ENCODE measurements at places on chromosomes 3 and 15.

- peak; percentile 24 for DNase-seq
Observed at GRCh38 chr3:21273259-21274025, 477.6 kb downstream of the ZNF385D start.

GRCh38 chr3:177110386-177110785, 86.9 kb downstream of the TBL1XR1 start:
- DNase-seq, result no peak

DNA sequence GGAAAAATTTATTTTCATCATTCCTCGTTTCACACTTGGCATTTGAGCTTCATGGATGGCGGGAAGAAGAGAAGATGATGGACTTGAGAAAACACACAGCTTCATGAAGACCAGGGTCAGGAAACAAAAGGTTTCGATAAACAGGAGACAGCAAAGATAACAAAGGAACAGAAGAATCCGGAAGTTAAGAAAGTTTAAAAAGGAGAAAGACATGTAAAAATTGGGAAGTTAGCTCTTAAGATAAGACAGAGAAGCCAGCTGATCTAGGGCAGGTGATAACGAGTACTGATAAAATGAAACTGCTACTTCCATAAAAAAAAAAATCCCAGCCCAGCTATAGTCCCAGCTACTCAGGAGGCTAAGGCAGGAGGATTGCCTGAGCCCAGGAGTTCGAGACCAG, 23.9 kb downstream of the IL5RA start:
- no peak for DNase-seq

- no peak for DNase-seq
Observed at GRCh38 chr3:73365756-73366397, 258.9 kb downstream of the PDZRN3 start.

DNA sequence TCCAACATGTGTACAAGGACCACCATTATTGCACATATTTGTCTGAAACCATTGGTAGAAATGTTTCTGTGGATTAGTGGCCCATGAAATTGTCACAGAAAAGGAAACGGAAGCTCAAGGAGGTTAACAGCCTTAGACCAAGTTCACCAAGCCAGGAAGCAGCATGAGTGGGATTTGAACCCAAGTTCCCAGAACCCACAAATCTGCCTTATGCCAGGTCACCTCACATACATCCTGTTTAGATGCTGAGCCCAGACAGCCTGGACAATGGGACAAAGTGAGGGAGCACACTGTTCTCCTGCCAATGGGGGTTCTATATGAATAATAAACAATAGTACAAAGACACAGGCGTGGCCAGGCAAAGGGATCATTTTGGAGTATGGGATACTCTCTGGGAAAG, 59.6 kb upstream of the CA12 start:
- DNase-seq, result no peak

- no peak for DNase-seq
Observed at GRCh38 chr15:89329329-89330084, 5.1 kb downstream of the POLG start.

DNA sequence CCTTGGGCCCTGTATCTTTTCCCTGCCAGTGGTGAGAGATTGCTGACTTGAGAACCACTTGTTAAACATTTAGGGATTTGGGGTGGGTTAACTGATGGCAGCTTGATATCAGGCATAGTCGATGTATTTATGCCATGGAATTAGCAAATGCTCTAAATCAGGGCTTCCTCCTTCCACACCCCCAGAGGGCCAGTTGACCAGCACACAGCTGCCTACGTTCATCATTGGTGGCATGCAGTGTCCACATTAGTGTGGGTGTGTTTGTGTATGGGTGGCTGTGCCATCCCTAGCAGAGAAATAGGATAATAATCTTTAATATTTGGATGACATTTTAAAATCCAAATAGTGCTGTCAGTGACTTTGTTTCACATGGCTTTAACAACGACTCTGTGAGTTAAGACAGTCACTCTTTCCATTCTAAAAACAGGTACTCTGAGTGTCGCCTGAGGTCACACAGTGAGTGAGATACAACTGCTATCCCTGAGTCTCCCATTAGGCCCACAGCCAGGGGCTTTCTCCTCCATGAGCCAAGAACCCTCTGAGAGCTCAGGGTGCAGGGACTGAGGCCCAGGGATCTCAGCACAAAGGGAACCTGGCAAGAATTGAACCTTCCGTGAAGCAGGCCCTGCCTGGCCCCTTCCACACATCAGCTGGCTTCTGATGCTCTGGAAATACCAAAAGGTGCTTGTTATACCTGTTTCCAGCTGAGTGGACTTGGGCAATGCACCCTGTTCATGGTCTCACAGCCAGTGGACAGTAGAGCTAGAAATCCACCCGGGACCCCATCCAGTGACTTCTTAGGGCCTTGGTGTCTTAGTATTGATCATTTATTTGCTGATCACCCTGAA, 4.3 kb upstream of the LTF start:
- DNase-seq, result no peak

DNA sequence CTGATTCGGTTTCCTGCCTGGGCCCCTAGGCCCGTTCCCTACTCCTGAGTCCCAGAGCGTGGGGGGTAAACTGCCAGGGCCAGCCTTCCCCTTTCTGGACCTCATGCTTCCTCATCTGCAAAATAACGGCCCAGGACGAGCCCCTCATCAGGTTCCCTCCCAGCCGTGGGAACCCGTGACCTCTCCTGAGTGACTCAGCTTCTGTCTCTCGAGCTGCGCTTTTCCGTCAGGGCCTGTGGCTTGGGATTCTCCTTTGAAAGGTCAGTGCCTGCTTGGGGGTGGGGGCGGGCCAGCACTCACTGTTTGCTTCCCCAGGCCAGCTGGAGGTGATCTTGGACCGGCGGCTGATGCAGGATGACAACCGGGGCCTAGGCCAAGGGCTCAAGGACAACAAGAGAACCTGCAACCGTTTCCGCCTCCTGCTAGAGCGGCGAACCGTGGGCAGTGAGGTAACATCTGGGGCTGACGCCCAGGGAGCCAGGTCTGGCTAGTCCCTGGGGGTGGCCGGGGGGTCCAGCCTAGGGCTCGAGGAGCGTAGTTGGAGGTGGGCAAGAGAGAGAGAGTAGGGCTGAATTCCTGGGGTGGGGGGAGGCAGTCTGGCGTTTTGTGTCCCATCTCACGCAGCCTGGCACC, 12.8 kb downstream of the MAN2A2 start:
- DNase-seq, result no peak

- peak; percentile 19 for DNase-seq
Observed at GRCh38 chr3:154085799-154086198, 35.4 kb upstream of the ARHGEF26 start.

- DNase-seq, result no peak
Observed at GRCh38 chr3:173737167-173737808, 339.7 kb downstream of the NLGN1 start.

DNA sequence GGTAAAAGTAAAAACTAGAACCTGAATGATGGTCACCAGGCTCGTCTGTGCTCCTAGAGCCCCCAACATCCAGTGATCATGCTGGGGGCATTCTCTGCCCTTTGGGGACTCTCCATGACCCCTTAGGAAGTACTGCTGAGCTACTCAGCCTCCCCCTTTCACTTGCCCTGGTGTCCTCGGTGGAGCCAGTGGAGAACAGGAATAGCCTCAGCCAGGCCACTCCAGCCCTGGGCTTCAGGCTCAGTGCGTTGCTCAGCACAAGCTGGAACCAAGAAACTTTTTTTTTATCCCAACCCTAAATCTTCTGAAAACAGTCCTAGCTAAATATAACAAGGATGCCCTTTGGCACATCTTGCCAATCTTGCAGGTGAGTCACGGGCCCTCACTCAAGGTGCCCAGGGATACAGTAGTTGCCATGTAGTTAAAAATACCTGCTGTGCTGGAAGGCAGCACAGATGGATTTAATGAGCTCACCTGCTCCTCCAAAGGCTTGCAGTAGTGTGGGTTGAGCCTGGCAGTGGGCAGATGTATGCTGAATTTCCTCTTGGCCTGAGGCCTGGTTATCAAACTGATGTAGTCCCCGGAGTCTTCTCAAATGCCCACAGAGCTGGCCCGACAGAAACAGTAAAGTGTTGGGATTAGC, 46.9 kb upstream of the TMEM158 start:
- no peak for DNase-seq

DNA sequence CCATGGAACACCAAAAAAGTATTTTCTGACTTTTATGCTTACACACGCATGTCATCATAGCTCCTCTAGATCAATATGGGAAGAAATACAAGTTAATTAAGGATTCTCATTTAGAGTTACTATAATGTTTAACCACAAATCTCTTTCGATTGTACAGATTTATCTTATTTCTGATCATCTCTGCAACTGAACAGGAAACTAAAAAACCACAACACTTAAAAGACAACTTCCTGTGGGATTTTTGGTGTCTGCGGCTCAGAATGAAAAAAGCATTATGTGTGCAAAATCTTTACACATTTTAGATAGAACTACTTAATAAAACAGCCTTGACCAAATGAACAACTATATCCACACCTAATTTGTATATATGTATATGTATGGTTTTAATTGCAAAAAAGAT, 3.0 kb upstream of the TJP1 start:
- no peak for DNase-seq

DNA sequence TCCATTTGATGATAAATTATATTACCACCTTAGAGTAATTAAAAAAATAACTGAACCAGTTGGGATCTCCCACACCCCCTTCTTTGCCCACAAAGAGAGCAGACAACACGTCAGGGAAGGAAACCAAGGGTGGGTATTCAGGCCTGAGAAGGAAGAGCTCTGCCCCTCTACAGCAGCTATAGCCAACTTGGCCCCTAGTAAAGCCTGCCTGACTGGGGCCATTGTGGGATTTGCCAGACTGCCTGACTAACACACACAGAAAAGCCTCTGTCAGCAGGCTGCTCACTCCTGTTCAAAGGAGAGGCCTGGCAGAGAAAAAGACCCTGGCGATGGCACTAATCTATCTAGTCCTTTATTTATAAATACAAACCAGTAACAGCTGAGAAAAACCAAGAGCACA, 41.4 kb downstream of the ATP8B4 start:
- DNase-seq, result no peak

- no peak for DNase-seq
Observed at GRCh38 chr3:122066331-122067213, 11.4 kb downstream of the CD86 start.

GRCh38 chr3:135235541-135235940, 440.5 kb downstream of the EPHB1 start:
- DNase-seq, result no peak

GRCh38 chr15:23857028-23857641, 170.0 kb upstream of the NDN start:
- no peak for DNase-seq

GRCh38 chr3:7305561-7305960, 444.6 kb downstream of the GRM7 start:
- no peak for DNase-seq

GRCh38 chr15:94098921-94099573, 132.3 kb upstream of the MCTP2 start:
- no peak for DNase-seq

GRCh38 chr3:6439226-6439625, 421.7 kb upstream of the GRM7 start:
- no peak for DNase-seq

DNA sequence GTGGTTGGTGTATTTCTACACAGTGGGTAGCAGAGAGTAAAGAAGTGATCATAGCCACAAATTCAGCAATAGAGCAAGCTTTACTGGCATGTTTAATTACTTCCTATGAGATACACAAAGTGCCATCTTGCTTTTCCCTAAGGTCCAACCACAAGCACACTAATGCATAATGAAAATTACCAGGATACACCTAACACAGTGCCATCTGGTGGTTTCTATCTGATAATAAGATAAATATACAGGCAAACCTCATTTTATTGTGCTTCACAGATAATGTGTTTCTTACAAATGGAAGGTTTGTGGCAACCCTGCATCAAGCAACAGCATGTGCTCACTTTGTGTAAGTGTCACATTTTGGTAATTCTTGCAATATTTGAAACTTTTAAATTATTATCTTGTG, 223.0 kb downstream of the NSUN3 start:
- DNase-seq, result peak; percentile 27

- peak; percentile 53 for DNase-seq
Observed at GRCh38 chr3:155701882-155702465, 42.9 kb downstream of the PLCH1 start.

Measured in A172 (cell line).